ENCODE measurements at places on chromosomes 2 and 18.

- no peak for DNase-seq
These were observed 40.0 kb downstream of the FN1 start for GRCh38 chr2:215395687-215396460.

DNA sequence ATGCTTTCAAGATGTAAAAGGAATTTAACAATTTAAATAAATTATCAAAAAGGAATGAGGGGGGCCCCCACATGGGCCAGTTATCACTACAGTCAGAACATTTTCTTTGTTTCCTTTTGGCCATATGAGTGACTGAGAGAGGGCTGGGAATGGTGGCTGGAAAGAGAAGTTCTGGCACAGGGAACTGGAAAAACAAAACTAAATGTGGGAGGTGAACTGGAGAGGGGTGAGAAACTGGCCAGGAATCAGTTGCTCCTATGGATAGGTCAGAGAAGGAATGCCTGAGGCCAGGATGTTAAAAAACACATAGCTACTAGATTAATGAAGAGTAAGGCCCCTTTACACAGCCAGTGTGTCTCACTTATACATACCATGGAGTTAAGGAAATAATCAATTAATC, 121.0 kb downstream of the RBMS1 start:
- no peak for DNase-seq

GRCh38 chr2:98947554-98947953, 11.5 kb upstream of the CRACDL start:
- no peak for DNase-seq

DNA sequence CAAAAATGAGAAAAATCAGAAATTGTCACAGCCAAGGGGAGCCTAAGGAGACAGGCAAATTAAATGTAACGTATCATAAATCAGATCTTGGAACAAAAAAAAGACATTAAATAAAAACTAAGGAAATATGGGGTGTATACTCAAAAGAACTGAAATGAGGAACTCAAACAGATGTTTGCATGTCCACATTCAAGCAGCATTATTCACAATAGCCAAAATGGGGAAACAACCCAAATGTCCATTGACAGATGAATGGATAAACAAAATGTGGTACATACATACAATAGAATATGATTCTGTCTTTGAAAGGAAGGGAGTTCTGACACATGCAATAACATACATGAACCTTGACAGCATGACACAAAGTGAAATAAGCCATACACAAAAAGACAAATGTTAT, 155.8 kb upstream of the KLF7 start:
- no peak for DNase-seq

DNA sequence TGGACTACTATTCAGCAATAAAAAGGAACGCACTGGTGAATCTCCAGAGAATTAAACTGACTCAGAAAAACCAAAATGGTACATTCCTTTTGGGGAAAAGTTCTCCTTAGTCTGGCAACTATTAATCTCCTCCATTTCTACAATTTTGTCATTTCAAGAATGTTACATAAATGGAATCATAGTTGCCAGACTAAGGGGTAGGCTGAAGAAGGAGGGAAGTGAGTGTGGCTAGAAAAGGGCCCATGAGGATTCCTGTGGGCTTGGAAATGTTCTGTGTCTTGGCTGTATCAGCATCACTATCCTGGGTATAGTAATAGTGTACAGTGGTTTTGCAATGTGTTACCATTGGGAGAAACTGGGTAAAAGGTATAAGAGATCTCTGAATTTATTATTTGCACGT, 72.4 kb downstream of the ZAP70 start:
- no peak for DNase-seq

GRCh38 chr2:144249035-144249637, 270.8 kb downstream of the ZEB2 start:
- no peak for DNase-seq
